Caco-2 (cell line): ENCODE measurements at places on chromosomes 2 and 18. TPM values are rescaled to one million over a fixed set of nuclear protein-coding genes. Genes with fewer than 3 reads are reported as not detected.

MEIS1 gene
- 7.4 and 10.5 TPM in 2 replicates for total RNA-seq

CLEC4F gene
- total RNA-seq: 0.16 TPM in 1 of 2 replicates, not detected in the other

PDE1A gene
- total RNA-seq: 0.44 TPM in 1 of 2 replicates, not detected in the other

TMEM198 gene
- total RNA-seq: 8.5 and 9.1 TPM in 2 replicates

SDC1 gene
- total RNA-seq: 23.5 and 24.3 TPM in 2 replicates

FAM237A gene
- not detected in 2 replicates for total RNA-seq

SCN2A gene
- total RNA-seq: not detected in 2 replicates

AUP1 gene
- 154 and 156 TPM in 2 replicates for total RNA-seq

PLB1 gene
- 2.4 and 2.8 TPM in 2 replicates for total RNA-seq

SNED1 gene
- not detected in 2 replicates for total RNA-seq

CIDEA gene
- not detected in 2 replicates for total RNA-seq

UPP2 gene
- total RNA-seq: not detected in 2 replicates

SERPINB3 gene
- not detected in 2 replicates for total RNA-seq

SATB2 gene
- total RNA-seq: 1.1 and 1.2 TPM in 2 replicates

LIMS4 gene
- 2.4 and 2.5 TPM in 2 replicates for total RNA-seq

ALPG gene
- total RNA-seq: 1.9 and 2.5 TPM in 2 replicates

DPP4 gene
- 190 and 199 TPM in 2 replicates for total RNA-seq

SIX2 gene
- total RNA-seq: 0.88 and 1.9 TPM in 2 replicates

TMEM17 gene
- total RNA-seq: 2.6 and 3.3 TPM in 2 replicates

HS6ST1 gene
- total RNA-seq: 17.5 and 20.3 TPM in 2 replicates

TUBA3D gene
- total RNA-seq: 0.23 TPM in 1 of 2 replicates, not detected in the other

ARMC9 gene
- total RNA-seq: 3.3 and 5.2 TPM in 2 replicates

SERPINE2 gene
- total RNA-seq: 3.8 and 4.7 TPM in 2 replicates

NR4A2 gene
- total RNA-seq: 0.91 and 0.97 TPM in 2 replicates

GNLY gene
- not detected in 2 replicates for total RNA-seq

HJURP gene
- 29.7 and 35.0 TPM in 2 replicates for total RNA-seq

POTEI gene
- 7.0 and 7.3 TPM in 2 replicates for total RNA-seq

ARHGAP15 gene
- not detected in 2 replicates for total RNA-seq

ADAM23 gene
- total RNA-seq: 46.8 and 55.1 TPM in 2 replicates

DSG1 gene
- not detected in 2 replicates for total RNA-seq

EPAS1 gene
- 68.1 and 77.3 TPM in 2 replicates for total RNA-seq

CFAP210 gene
- total RNA-seq: not detected in 2 replicates

HRH4 gene
- not detected in 2 replicates for total RNA-seq

CCDC148 gene
- total RNA-seq: 5.3 and 6.3 TPM in 2 replicates

PSMA8 gene
- not detected in 2 replicates for total RNA-seq

CD226 gene
- total RNA-seq: 0.02 TPM in 1 of 2 replicates, not detected in the other

ACTG2 gene
- 2.6 and 5.7 TPM in 2 replicates for total RNA-seq

ZSWIM2 gene
- not detected in 2 replicates for total RNA-seq

STEAP3 gene
- total RNA-seq: 20.1 and 20.4 TPM in 2 replicates

GALR1 gene
- total RNA-seq: not detected in 2 replicates

WNT6 gene
- total RNA-seq: 18.3 and 20.3 TPM in 2 replicates

MSH2 gene
- total RNA-seq: 70.5 and 72.5 TPM in 2 replicates

LRRTM4 gene
- 0.21 and 0.32 TPM in 2 replicates for total RNA-seq

SP110 gene
- 0.75 and 0.84 TPM in 2 replicates for total RNA-seq

CRYBA2 gene
- total RNA-seq: 0.59 TPM in 1 of 2 replicates, not detected in the other

NEURL3 gene
- 3.1 and 4.2 TPM in 2 replicates for total RNA-seq

LRRTM1 gene
- total RNA-seq: not detected in 2 replicates

SLC30A3 gene
- total RNA-seq: 3.9 and 4.3 TPM in 2 replicates

GKN2 gene
- not detected in 2 replicates for total RNA-seq

SCG2 gene
- 0.35 and 0.41 TPM in 2 replicates for total RNA-seq

CIB4 gene
- total RNA-seq: not detected in 2 replicates

IL1F10 gene
- not detected in 2 replicates for total RNA-seq

CD28 gene
- total RNA-seq: 0.30 and 0.84 TPM in 2 replicates
